ENCODE measurements at places on chromosomes 5 and 9.

DNA sequence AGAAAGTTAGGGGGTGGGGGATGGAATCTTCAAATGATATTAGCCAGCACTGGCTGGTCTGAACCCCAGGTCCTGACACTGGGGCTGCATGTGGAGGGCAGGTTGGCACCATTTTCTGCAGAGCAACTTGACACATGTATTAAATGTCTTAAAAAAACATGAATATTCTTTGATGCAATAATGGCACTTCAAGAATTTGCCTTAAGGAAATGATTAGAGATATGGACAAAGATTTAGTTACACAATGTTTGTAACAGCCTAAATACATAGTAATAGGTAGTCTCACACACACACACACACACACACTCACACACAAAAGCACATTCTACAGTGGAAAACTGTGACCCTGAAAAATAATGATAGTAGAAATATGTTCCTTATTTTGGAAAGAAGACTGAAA, 3.6 kb downstream of the SVEP1 start:
- DNase-seq, result no peak

DNA sequence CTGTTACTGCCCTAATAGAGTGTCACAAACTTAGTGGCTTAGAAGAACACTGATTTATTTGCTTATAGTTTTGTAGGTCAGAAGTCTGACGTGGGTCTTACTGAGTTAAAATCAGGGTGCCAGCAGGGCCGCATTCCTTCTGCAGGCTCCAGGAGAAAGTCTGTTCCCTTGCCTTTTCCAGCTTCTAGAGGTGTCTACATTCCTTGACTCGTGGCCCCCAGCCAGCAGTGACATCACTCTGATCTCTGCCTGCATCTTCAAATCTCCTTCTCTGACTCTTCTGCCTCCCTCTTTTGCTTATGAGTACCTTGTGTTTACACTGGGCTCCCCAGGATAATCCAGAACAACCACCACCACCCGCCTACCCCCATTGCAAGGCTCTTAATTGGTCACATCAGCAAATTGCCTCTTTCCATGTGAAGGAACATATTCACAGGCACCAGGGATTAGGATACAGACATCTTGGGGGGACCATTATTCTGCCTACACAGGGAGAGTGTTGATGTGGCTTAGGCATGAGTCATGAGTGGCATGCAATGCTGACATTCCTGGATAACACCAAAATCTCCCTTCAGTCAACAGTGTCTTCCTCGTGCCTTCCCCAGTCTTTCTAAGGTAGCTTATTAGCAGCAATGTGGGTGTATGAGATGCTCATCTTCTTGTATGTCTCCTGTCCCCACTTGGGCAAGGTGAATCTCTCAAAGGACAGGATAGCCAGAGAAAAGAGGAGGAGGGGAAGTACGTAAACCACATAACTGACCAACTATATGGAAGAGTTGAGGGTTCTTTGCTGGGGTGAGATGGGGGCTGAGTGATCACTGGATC, 24.4 kb downstream of the CYFIP2 start:
- DNase-seq, result no peak

DNA sequence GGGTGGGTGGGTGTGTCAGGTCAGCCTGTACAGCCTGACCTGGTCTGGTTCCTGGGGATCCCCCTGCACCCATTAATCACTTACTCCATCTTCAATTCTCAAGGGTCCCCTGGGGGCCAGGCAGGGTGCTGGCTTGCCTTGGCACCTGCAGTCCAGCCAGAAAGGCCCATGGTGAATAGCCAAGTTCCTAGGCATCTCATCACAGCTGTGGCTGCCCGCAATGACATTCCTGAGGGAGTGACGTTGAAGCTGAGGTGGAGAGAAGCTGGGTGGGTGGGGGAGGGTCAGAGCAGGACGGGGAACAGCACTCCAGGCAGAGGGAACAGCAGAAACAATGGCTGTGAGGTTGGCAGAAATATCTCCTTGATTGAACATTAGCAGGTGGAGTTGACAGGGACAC, 10.6 kb downstream of the HMCN2 start:
- no peak for DNase-seq

DNA sequence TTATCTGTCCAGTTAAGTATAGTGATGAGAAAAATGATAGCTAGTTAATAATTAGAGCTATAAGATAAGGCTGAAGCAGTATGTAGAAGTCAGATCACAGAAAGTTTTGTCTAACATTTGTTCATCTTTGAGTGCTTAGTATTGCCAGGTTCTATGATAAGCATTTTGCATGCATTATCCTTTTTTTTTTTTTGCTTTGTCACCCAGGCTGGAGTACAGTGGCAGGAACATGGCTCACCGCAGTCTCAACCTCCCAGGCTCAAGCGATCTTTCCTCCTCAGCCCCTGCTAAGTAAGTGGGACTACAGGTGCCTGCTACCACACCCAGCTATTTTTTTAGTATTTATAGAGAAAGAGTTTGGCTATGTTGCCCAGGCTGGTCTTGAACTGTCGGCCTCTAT, 17.5 kb downstream of the BAAT start:
- no peak for DNase-seq

DNA sequence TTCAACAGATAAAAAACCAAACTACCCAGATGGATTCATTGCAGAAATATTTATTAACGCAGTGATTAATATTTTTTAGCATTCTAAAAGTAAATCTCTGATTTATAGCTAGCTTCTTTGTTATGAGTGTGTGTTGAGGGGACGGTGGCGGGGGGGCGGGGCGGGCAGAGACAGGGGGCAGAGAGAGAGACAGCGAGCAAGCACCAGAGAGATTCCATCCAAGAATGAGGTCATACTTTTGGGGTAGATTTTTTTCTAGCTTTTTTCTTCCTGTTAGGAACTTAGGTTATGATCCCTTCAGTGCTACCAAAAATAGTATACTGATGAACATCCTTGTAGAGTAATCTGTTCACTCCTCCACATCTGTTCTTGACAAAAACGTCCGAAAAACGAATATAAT, 500 bp upstream of the ZNF883 start:
- DNase-seq, result no peak

DNA sequence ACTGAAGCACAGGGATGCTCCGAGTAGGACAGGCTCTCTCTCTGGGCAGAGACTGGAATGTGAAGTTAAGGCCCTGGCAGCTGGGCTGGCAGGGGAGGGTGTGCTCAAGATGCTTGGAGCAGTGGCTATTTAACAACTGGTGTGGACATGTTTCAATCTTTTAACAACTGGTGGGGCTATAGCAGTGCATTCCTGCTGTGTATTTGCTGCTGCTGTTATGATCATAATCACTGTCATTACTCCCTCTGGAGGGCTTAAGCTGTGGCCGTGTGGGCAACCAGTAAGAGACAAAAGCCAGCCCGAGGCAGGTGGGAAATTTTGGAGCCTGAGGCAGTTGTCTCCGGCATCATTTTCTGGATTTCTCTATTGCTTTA, 33.3 kb upstream of the PTGS1 start:
- DNase-seq, result no peak

- DNase-seq, result no peak
Observed at GRCh38 chr5:129120158-129120581, 25.6 kb downstream of the ISOC1 start.

- DNase-seq, result no peak
Observed at GRCh38 chr5:54401515-54401914, 54.0 kb upstream of the HSPB3 start.

GRCh38 chr5:64158827-64159226, 6.8 kb upstream of the RNF180 start:
- no peak for DNase-seq

DNA sequence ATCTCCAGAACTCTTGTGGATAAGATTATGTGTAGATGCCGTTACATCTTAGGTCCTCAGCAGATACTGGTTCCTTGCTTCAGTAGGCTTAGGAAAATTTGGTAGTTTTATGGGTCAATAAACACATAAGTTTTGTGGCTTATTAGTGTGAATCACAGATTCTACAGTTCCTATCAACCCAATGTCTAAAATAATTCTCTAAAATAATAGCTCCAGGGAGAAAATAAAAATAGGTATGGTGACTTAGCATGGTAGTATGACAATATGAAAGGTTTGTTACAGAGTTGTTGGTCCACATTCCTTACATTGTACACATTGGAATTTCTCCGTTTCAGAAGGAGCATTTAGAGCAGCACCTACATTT, 91.7 kb downstream of the AOPEP start:
- DNase-seq, result no peak

DNA sequence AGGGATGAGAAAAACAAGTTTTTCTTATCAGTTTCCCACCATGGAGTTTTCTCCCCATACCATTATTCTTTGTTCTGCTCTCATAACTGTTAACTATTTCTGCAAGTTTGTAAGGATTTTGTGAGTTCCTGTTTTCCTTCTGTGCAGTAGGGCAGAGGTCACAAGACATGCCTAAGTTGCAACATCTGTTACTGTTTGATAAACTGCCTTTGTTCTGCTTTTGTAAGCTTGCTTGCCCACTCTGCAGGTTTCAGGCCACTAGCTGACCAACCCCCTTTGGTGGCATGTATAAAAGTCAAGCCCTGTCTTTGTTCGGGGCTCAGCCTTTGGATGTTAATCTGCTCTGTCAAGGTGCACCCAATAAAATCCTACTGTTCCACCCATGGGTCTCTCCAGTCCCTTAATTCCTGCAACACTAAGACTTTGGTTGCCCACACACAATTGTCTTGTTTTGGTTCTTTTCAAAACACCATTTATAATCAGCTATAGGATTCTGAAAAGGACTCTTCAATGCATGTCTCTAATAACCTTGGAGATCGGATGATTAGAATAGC, 545.4 kb downstream of the CDH9 start:
- no peak for DNase-seq

GRCh38 chr9:70488098-70488792, 73.8 kb upstream of the KLF9 start:
- no peak for DNase-seq

GRCh38 chr9:72119853-72120252, 29.4 kb upstream of the GDA start:
- no peak for DNase-seq

GRCh38 chr5:82924226-82925060, 152.8 kb downstream of the TMEM167A start:
- no peak for DNase-seq

- no peak for DNase-seq
Observed at GRCh38 chr9:18825656-18826170, 207.3 kb downstream of the SAXO1 start.

- DNase-seq, result no peak
Observed at GRCh38 chr9:72856972-72857623, 95.8 kb downstream of the ALDH1A1 start.

GRCh38 chr9:13646500-13647021, 367.1 kb upstream of the MPDZ start:
- no peak for DNase-seq

DNA sequence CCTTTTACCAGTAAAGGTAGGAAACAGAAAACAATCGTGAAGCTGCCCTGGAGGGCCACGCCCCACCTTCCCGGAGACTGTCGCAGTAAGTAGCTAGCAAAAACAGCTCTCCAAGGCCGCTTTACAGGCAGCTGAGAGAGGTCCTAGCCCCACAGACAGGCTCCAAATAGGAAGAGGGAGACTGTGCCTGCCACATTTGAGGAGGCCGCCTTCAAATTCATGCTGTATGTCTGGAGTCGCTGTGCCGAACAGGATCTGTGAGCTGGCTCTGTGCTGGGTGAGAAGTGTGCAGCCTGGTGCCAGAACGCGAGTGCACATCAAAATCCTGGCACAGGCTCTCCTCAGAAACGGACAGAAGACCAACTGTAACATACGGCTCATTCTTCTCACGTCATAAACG, 582.2 kb downstream of the CETN3 start:
- DNase-seq, result no peak

GRCh38 chr9:70290626-70291025, 31.8 kb downstream of the SMC5 start:
- DNase-seq, result no peak

- no peak for DNase-seq
Observed at GRCh38 chr9:70563431-70564204, 149.2 kb upstream of the KLF9 start.

DNA sequence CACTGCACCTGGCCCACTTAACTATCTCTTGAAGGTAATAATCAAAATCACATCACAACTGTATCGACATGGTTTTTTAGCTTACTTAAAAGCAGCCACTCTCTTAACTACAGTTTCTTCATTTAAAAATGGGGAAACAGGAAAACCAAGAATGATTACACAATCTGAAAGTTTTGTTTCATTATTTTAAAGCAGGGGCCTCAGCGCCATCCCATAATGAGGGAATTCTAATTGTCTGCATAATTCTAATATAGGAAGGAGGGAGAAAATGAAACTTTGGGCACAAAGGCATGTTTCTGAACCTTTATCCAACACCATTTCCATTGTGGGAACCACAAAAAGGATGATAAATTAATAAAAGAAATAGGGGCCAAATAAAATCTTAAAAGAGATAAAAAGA, 7.6 kb downstream of the HACD4 start:
- DNase-seq, result no peak

DNA sequence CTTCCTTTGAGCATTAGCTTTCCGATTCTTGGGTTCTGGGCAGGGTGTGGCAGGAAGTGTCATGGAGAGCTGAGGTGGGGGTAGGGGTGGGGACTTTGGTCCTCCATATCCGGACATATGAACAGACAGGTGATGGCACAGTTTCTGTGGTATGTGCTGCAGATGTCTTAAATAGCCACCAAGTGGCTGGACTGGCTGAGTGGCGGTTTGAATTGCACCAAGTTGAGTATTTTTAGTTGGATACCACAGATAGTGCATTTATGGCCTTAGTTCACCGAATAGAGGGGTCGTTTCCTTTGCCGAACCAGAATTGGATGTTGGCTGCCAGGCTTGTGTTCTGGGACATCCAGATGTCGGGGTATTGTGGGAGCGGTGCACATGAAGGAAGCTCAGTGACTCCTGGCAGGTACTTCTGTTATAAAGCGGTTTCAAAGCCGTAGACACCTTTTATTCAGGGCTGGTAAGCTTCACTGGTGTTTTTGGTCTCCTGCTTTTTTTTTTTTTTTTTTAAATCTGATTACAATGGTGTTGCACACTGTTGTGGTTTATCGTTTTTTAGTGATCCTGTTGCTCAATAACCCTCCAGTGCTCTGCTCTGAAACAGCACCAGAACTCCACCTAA, 15.1 kb upstream of the TNFAIP8 start:
- DNase-seq, result no peak

DNA sequence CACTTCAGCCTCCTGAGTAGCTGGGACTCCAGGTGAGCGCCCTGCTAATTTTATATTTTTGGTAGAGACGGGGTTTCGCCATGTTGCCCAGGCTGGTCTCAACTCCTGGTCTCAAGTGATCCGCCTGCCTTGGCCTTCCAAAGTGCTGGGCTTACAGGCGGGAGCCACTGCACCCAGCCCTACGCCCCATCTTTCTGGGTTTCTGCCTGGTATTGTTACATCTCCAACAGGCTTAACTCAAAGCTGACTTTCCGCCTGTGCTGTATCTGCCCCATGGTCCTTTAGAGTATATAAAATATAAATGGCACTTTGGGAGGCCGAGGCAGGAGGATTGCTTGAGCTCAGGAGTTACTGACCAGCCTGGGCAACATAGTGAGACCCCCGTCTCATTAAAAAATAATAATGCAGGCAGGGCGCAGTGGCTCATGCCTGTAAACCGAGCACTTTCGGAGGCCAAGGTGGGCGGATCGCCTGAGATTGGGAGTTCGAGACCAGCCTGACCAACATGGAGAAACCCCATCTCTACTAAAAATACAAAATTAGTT, 36.5 kb upstream of the GLDC start:
- DNase-seq, result no peak

GRCh38 chr9:97554566-97555075, 53.2 kb downstream of the TMOD1 start:
- DNase-seq, result no peak
